ENCODE measurements at places on chromosomes 3 and 15.

DNA sequence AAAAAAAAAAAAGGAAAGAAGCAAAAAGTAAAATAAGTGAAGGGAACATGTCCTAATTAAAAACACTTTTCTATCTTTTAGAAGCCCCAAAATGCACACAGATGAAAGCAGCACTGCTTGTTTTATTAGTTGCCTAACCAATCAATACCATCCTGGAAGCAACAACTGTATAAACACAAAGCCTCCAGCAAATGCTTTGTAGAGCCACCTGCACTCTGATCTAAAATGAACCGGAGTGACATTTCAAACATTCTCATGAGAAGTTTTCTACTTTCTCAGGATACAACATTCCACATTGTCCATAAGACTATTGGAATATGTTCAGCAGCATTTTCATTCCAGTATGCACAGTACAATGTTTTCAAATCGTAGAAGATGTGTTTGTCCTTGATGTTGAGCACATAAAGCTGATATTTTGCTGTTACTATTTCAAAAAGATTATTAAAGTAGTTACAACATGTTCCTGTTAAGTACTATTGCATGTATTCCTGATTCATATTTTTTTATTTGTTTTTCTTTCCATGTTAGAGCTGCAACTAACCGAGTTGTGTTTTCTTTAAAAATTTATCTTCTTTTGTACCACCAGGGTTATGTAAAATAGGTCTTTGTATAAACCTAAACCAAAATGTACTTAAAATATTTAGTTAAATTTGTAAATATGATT, 50.3 kb upstream of the PLSCR5 start:
- no peak for DNase-seq

DNA sequence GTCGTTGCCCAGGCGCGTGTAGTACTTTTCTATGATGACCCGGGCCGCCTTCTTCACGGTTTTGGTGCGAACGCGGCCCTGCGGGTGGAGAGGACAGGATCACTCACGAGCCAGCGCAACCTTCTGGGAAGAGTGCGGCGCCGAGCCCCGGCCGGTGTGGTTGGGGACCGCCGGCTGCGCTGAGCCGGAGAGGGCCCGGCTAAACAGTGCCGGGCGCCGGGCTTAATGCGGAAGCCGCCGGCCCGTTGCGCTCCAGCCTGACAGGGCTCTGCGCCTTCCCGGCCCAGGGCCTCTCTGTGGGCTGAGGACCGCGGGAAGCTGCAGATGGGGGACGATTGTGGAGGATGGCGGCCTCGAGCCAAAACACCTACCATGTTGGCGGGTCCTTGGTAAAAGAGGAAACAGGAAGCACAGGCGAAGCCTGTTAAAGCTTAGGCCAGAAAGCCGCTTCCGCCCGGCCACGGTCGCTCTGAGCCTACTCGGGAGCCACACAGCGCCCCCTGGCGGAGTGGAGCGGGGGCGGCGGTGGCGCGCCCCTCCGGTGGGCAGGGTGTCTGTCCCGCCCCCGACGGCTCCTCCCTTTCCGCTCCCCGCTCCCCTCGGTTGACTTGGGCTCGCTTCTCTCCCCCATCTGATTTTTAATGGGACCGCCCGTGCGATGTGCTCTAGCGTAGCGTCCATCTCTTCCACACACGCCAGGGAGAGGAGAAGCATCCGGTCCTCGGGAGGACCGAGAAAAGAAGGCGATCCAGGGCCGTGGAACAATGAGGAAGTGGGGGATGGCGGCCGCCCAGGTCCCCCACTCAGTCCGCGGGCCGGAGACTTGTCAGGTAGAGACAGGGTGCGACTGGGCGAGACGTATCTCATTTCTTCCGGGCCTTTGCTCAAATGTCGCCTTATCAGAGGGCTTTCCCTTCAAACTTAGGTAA, at the start of gene RPS17:
Gene RPS17 (minus strand): TSS at position 403 of the 929 bp plus-strand sequence. CDS start 29 bp downstream, at position 374.
- DNase-seq, result peak; percentile 98

DNA sequence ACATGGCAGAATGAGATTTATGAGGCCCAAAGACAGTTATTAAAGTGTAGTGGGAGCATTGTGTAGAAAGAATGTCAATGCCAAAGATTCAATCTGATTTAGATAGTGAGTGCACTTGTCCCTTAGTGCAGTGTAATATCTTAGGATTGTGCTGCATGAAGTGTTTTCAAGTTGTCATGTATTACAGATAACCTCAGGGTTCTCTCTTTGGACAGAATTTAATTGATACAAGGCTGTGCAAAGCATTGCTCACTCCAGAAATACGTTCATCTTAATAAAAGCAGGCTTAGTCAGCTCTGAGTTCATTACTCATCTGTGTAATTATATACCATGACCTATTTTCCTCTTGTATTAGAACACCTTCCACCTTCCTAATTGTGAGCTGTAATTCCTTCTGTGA, 16.0 kb upstream of the GPR171 start:
- no peak for DNase-seq

- no peak for DNase-seq
These were observed 86.8 kb downstream of the BFSP2 start for GRCh38 chr3:133486658-133487057.

GRCh38 chr3:178436773-178437172, 99.5 kb upstream of the KCNMB2 start:
- DNase-seq, result peak; percentile 69

GRCh38 chr3:24497942-24498341, 3.3 kb upstream of the THRB start:
- no peak for DNase-seq

DNA sequence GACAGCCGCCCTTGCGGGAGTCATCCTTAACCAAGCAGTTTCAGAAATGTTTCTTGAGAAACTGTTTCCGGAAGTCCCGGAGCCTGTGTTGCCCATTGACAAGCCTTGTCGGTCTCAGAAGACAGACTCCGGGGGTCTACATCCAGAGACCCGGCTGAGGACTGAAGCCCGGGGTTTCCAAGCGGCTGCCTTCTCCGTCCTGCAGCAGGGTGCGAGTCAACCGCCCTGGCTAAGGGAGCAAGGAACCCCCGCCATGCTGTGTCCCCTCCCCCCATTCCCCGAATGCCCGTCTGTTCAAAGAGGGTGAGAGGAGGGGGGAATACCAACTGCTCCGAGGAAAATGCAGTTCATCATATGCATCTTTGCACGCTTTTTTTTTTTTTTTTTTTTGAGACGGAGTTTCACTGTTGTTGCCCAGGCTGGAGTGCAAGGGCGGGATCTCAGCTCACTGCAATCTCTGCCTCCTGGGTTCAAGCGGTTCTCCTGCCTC, 61.6 kb downstream of the ATP1B3 start:
- no peak for DNase-seq

GRCh38 chr15:85828874-85829273, 34.1 kb upstream of the KLHL25 start:
- no peak for DNase-seq

- DNase-seq, result no peak
These were observed 11.7 kb downstream of the LSAMP start for GRCh38 chr3:116433552-116433951.

GRCh38 chr3:167887096-167887495, 151.6 kb downstream of the SERPINI1 start:
- DNase-seq, result no peak

GRCh38 chr3:185846037-185846436, 21.2 kb upstream of the IGF2BP2 start:
- DNase-seq, result peak; percentile 31

DNA sequence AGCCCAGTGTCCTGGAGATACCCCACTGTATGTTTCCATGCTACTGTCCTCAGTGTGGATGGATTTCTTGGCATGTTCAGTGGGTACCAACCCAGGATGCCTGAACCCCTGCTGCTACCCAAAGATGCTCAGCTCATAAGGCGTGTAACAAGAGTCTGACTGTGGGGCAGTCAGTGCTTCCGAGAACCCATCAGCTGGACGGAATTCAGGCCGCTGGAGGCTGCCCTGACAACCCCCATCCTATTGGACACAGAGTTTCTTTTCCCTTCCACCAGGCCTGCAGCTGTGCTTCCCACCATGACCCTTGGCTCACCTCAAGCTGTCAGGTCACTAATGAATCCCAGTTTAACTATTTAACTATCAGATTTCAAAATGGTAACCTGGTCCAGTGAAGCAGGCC, 224.1 kb upstream of the FEZF2 start:
- DNase-seq, result no peak

- DNase-seq, result no peak
These were observed 50.5 kb downstream of the THBS1 start for GRCh38 chr15:39631357-39631756.

GRCh38 chr15:35397027-35397426, 148.9 kb downstream of the DPH6 start:
- no peak for DNase-seq

GRCh38 chr3:173744895-173745294, 347.4 kb downstream of the NLGN1 start:
- no peak for DNase-seq

DNA sequence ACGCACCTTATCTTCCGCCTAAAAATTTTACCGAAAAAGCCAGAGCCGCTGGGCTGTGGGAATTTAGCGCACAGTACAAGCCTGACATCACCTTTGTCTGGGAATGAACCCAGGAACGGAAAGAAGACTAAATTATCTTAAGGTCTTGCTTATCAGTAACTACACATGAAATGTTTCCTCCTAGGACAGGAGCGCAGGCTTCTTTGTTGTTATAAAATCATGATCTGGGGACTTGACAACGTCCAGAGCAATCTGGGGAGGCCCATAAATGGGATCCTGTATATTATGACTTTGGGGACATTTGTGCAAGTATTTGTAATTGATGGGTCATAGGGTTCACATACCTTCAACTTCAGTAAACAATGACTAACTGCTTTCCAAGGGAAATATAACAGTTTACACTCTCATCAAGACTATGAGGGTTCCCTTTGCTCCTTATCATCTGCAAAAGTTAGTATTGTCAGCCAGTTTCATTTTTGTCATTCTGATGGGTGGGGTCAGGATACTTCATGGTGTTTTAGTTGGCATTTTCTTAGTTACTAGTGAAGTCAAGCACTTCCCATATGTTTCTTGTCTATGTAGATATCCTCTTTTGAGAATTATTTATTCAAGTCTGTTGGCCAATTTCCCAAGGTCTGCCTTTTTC, 213.9 kb upstream of the PFN2 start:
- DNase-seq, result no peak

DNA sequence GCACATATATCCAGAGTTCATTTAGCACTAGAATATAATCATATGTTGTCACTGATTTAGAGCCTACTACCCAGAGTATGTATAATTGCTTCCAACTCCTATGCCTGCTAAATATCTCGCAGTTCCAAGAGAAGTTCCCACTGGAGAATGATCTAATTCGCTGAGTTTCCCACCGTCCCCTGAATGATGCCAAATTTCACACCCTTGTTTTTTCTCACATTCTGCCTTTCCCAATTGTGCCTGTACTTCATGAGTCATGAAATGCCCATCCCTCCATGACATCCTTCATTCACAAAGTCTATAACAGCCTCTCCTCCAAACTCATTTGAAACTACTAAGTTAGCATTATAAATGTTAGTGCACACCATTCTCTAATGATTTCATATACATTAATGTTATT, 177.2 kb downstream of the CBLB start:
- peak; percentile 21 for DNase-seq

DNA sequence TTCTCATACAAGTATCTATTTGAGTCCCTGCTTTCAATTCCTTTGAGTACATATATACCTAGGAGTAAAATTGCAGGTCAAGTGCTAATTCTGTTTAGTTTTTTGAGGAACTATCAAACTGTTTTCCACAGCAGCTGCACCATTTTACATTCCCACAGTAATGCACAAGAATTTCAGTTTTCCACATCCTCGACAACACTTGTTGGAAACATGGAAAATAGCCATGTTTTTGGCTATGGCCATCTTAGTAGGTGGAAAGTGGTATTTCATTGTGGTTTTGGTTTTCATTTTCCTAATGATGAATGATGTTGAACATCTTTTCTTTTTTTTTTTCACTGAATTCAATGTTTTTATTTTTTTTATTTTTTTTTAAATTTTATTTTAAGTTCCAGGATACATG, 44.4 kb upstream of the TNFAIP8L3 start:
- no peak for DNase-seq
